ENCODE measurements at places on chromosomes 3 and 15.

GRCh38 chr15:91294795-91295194 lies 194.7 kb downstream of the SV2B start:
- DNase-seq = no peak

GRCh38 chr3:143273975-143274690 lies 154.6 kb downstream of the CHST2 start:
- no peak for DNase-seq

- DNase-seq = no peak
Observed at GRCh38 chr15:29825227-29825626, 3.0 kb upstream of the TJP1 start.

DNA sequence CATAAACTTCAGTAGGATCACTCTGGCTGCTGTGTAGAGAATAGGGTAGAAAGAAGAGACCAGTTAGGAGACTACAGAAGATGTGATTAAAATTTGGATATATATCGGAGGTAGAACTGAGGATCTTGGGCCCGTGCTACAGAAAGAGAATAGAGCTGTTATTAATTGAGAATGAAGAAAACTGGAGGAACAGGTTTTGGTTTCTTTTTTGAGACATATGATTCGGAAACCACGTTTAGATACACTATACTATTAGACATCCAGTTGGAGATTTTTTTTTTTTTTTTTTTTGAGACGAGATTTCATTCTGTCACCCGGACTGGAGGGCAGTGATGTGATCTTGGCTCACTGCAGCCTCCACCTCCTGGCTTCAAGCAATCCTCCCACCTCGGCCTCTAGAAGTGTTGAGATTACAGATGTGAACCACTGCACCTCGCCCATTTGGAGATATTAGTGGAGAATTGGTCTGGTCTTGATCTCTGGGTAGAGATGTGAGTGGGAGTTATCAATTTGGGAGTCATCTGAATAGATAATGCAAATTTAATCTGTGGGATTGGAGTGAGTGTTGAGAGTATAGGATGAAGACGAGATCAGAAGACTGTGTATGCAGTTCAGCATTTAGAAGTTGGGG lies 50.9 kb downstream of the TCF12 start:
- DNase-seq = no peak

DNA sequence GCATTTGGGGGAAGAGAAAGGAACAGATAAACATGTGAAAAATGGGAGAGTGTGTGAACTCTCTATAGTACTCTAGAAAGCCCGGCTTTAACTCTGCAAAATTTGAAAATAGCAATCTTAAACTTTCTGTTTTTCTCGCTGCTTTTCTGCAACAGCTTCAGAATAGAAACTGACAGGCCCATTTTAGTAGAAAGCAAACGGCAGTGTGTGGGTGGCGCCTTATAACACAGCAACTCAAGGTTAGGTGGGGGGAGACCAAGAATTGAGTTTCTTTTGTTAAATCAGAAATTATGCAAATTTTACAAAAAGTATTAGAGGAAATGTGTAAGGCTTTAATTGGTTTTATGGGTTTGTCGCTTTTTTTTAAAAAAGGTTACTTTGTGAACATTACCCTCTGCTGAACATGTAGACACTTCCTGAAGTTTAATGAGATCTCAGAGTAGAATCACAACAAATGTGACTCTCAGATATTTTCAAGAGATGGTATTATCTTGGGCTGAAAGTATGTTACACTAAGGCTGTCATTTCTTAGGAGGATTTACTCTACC lies 107.0 kb downstream of the PTPRG start:
- no peak for DNase-seq

DNA sequence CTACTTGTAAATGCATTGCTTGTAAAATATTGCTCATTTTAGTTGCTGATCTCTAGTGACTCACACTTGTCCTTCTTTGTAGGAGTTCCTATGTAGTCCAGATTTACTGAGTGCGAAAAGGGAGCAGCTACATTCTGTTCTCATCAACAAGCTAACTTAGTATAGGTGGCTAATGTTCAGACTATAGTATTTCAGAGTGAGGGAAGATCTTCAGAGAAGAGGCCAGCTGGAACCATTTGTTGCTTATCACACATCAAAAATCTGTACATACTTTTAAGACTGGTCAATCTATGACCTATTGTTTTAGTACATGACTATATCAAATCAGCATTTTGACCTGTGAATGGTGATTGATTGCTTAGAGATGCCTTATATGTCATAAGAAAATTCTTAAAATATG lies 71.3 kb upstream of the THSD4 start:
- no peak for DNase-seq

DNA sequence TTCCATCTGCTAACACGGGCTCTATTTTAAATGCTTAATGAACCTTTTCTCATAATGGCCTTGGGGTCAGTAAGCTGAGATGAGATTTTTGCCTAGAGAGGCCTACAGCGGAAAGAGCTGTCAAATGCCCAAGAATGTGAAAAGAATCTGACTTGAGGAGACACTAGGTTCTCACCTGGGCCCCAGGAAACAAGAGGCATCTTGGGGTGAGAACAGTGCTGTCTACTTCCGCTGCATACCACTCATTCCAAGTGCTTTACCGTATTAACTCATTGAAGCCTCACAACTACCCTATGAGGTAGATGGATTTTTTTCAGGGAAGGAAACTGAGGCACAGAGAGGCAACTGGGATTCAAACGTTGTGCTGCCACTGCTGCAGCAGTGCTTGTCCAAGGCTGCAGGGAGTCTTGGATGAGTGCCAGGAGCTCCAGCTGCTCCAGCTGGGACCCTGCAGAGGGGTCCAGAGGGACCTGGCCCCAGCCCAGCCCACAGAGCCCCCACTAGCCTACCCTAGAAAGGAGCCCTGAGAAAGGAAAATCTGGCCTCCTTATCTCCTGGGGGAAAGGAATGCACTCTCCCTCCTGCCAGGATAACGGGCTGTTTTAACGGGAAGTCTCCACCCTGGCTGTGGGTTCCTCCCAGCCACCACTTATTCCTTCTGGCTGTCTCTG lies 68.4 kb downstream of the SLC12A8 start:
- DNase-seq = peak; percentile 52

All from heart right ventricle (tissue), 16 donors.